ENCODE measurements at places on chromosomes 6 and 20.
A peak's percentile ranks its signal among the peaks of the same experiment; 100 is the strongest.

GRCh38 chr6:13075141-13075845 lies 253.0 kb downstream of the TBC1D7 start:
- no peak for DNase-seq

GRCh38 chr20:48098866-48099265 lies 313.6 kb upstream of the SULF2 start:
- DNase-seq, result no peak

DNA sequence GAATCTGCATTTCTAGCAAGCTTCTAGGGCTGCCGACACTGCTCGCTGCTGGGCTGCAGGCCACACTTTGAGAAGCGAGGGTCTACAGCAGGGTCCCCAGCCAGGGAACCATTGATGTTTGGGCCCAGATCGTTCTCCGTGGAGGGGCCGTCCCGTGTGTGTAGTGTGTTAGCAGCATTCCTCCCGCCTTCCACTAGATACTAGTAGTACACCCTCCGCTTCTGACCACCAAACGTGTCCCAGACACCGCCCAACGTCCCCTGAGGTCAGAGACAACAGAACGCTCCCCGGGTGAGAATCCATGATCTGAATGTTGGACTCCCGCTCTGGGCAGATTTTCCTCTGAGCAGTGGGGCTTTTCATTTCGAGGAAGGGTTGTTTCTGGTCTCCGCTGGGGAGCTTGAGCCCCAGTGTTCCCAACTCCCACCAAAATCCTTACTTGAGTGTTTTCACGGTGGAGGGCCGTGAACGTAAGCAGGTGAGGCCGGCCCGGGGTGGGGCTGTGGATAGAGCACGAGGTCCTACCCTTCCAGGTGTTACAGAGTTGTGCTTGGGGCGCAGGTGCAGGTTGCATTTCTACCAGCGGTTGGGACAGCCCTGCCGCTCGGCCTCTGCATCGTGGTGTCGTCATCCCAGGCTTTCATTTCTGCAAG lies 124.6 kb downstream of the SYCP2 start:
- no peak for DNase-seq

DNA sequence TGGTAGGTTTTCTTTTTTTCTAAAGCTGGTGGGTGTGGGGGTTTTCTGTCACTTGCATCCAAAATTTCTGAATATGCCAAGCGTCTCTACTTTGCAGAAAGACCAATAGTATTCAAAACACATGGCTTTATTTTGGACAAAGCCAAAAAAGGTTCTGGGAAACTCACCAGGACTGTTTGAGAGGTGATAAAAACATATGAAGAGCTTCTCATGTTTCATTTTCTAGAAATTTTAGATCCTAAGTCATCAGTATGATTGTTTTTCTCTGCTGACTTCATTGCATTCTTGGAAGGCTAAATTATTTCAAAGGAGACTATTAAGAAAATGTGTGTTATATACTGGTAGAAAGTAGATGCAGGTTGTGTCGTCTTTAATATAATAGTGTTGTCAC lies 51.3 kb downstream of the GCLC start:
- DNase-seq, result no peak

DNA sequence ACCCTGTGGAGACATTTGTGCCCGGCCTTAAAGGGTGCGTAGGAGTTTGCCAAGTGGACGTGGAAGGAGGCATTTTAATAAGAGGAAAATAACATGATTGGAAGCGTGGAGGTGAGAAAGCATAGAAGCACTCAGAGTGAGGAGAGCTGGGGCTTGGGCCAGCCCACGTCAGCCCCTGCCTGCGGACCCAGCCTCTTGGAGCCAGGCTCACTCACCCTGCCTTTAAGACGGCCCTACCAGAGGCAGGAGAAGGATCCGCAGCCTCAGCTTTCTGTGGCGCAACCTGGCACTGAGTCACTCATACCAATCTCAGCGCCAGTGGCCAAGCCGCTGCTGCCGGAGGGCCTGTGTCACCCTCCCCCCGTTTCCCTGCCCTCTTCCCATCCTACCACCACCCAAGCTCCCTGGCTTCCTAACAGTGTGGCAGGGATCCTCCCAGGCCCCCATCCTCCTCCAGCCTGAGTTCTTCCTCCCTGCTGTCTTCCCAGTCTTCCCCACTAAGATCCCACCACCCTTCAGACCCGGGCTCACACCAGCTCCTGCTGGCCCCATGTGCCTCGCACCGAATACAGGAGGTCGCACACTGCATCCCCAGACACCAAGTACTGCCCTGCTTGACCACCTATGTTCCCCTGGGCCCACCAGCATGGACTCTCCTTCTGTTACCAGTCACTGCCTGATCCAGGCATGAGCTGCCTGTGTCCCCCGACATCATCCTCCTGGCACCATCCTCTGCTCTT lies 285.2 kb downstream of the UST start:
- peak; percentile 34 for DNase-seq

GRCh38 chr6:53487080-53487479 lies 57.8 kb downstream of the GCLC start:
- no peak for DNase-seq

GRCh38 chr20:62764156-62764935 lies 31.9 kb upstream of the MRGBP start:
- DNase-seq, result no peak

DNA sequence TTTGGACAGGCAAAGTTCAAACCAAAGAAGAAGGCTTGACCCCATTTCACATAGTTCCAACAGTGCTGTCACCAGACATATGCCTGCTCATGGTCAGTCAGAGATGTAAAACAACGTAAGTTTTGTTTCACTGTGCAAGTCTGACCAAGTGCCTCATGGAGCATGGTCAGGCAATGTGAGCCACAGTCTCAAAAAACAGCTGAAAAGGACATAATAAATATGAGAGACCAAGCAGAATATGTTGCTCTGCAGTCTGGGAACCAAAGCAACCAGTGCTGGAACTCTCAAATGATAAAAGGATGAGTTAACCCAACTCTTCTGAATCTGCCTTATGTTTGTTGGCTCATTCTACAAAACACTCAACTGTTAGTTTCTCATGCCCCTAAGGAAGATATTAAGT lies 39.9 kb upstream of the DST start:
- no peak for DNase-seq

DNA sequence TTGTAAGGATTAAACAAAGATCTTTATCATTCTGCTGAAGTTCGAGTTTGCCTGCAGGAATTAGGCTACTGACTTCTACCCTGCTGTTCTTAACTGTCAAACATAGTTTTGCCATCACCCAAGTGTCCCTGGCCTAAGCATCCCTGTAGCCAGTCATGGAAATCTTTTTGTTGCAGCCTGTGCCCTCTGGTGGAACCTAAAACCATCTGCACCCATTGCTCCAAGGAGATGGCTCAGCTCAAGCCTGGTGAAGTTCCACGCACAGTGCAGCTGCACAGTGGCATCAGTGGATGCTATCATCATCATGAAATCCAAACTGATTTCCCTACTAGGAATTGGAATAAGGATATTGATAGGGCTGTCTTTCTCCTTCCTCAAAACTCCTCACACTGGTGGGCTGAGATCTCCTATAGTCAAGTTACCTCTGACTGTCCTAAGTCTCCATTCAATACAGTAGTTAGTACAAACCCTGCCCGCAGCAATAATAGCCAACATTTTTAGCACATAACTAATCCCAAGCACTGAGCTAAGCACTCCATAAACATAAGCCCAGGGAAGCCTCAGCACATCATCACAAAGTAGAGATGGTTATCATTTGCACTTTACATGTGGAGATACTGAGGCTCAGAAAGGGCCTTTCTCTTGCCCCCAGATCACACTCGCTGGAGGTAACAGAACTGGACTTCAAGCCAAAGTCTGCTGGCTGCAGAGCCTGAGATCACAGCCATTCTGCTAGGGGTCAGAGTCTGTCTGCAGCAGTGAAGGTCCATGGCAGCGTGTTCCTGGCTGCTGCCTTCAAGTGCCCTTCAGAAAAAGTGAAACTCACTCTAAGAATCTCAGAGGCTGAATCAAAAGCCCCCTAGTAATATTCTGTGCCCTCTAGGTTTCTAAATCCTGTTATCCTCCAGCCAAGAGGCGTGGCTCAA lies 77.2 kb upstream of the MC3R start:
- no peak for DNase-seq

- no peak for DNase-seq
Measured at GRCh38 chr6:14816116-14816859, 429.6 kb upstream of the JARID2 start.

GRCh38 chr6:149963462-149964307 lies at the start of gene ULBP1:
TSS of gene ULBP1 (plus strand) at chr6:149963943. CDS start at chr6:149964050, 107 bp downstream.
- peak; percentile 62 for DNase-seq

GRCh38 chr6:49849213-49849907 lies 17.0 kb downstream of the CRISP1 start:
- no peak for DNase-seq

DNA sequence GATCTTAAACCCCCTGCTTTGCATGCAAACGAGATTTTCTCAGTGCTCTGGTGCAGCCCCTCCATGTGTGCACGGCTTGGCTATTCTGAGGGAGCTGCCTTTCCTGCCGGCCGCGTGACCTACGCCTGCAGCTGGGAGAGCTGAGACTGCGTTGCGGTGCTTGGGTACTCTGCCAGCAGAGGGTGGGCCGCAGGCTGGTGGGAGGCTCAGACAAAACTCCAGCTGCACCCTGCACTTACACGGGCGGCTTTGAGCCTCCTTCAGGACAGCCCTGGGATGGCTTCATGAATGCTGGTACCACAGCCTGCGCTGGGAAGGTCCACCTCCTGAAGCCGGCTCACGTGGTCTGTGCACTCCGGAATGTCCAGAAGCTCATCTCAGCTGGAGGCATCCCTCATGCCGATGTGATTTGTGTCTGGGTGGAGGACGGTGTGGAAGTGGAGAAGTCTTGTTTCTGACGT lies 223.7 kb downstream of the DLL1 start:
- DNase-seq, result no peak

DNA sequence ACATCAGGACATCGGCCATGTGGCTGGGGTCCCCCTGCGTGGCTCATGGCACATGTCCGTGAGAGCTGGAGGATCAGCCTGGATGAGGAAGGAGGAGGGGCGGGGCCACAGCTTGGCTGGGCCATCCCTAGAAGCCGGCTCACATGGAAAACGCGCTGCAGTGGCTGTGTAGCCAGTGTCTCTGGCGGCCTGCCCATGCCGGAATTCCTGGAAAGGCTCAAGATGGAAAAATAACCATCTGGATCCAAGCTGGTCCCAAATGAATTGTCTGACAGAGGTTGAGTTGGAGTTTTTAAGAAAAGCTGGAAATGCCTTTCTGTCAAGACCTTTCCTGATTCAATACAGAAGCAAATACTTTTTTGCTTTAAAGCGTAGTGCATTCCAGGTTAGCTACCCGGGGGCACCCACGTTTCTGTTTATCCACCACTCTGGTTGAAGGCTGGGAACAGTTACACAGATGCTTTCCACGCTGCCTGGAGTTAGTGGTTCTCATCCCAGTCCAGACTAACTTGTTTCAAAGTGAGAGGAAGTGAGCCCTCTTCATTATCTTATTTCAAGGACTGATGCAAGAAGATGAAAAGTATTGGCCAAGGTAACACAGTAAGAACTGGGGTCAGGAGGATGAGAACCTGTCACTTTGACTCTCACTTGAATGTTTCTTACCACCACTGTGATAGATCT lies 99.0 kb downstream of the GMPR start:
- DNase-seq, result no peak

GRCh38 chr6:150417899-150418826 lies 49.4 kb downstream of the IYD start:
- DNase-seq, result no peak

- no peak for DNase-seq
Measured at GRCh38 chr20:49282584-49283171, 4.8 kb upstream of the ZNFX1 start.

- DNase-seq, result no peak
Measured at GRCh38 chr6:112216662-112217551, 37.5 kb downstream of the LAMA4 start.
